ENCODE measurements at places on chromosomes 4 and X. TPM values are rescaled to one million over a fixed set of nuclear protein-coding genes. Genes with fewer than 3 reads are reported as not detected.

GRCh38 chr4:90002441-90003062 lies 107.9 kb downstream of the MMRN1 start:
- no peak for DNase-seq

GRCh38 chrX:51395810-51396728 lies 63.4 kb downstream of the NUDT10 start:
- peak; percentile 46 for DNase-seq

DNA sequence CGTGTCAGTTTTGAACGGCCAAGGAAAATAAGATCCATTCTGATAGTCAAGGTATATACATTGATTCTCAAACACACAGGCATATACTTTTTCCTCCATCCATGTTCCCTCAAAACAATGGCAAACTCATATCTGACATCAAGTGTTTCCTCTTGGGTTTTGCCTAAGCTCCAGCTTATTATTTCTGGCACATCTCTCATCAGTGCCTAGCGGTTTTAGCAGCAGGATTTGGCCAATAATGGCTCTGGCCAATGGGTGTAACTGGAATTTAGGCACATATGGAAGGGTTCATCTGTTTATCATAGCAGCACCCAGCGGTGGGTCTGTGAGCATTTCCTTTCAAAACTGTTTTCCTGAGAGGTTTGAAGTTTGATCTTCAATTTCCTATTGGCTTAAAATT lies 161.6 kb upstream of the TLL1 start:
- no peak for DNase-seq

GRCh38 chrX:124260845-124261244 lies 71.6 kb upstream of the TEX13D start:
- DNase-seq: no peak

XK gene
- total RNA-seq: 0.14 TPM

- DNase-seq: no peak
Measured at GRCh38 chr4:64780664-64781063, 371.4 kb upstream of the TECRL start.

MAB21L2 gene
- not detected for total RNA-seq

SCML2 gene
- total RNA-seq: 2.9 TPM

DNA sequence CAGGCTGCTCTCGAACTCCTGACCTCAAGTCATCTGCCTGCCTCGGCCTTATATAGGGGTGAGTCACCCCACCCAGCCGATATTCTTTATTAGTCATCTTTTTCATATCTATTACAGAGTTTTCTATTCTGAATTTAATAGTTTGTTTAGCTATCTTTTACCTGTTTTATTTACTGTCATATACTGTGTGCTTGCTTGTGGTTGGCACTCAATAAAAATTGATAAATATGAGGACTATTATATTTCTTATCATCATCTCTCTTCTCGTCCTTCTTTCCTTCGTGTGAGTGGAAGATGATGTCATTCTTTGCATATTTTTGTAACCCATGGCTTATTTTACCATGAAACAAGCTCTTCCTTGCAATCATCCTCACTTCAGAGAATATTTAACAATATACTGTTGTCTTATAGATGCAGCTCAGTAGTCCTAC lies 265.5 kb downstream of the ARHGAP24 start:
- DNase-seq: no peak

DNA sequence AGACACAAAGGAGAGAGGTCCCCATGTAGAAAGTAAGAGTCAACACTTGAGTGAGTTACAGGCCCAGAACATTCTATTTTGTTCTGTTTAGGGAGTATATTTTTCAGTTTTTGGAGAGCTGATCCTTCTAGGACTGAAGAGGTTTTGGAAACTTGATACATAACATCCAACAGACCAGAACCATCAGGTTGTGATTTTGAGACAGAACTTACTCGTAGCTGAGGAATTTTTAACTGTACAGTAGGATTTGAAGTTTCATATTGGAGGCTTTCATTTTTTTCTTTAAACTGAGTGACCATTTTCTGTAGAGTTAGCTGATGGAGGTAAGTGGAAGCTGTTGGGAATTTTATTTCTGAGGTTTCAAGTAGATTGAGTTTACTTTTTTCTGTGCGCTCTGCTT lies 73.3 kb downstream of the NCAPG start:
- DNase-seq: no peak

DCAF8L2 gene
- not detected for total RNA-seq

- DNase-seq: no peak
Measured at GRCh38 chr4:84379917-84380641, 119.0 kb downstream of the NKX6-1 start.

DNA sequence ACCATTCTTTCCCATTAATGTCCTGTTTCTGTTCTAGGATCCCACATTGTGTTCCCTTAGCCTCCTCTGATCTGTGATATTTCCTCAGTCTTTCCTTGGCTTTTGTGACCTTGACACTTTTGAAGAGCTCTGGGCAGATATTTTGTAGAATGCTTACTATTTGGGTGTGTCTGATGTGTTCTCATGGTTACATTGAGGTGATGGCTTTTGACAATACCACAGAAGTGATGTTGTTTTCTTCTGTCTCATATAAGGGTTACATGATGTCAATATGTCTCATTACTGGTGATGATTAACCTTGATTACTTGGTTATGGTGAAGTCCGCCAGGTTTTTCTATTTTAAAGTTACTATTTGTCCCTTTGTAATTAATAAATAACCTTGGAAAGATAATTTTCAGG lies 183.7 kb downstream of the SOWAHB start:
- DNase-seq: no peak

DNA sequence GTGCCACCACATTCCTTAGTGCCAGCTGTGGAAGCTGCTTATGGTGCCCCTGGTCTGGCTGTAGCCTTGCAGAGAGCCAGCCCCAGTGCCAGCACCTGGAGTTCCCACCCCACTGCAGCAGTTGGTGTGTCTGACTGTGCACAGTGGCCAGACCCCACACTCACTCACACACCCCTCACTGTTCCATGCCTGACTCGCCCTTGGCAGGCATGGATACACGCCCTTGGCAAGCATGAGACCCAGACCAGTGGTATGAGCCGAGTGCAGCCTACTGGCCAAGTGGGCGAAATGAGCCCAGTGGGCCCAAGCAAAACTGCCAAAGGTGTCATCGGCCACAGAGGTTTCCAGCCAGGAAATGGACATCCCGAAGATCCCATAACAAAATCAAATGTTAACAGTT lies 27.4 kb downstream of the NAA11 start:
- DNase-seq: no peak

DNA sequence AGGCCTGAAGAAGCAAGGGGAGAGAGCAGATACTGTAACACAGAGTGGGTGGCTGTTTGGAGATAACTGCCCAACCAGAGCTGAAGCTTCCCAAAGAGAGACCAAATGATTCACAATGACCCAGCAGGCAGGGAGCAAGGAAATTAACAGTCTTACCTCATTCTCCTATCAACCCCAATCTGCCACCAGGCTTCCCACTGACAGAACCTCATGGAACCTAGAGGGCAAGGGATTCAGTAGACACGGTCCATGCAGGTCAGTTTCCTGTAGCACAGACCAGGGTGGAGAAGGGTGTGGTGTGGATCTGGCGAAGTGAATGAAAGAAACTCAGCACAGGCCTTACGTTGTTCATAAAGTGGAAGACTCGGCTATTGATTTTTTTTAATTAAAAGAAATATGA lies 60.7 kb upstream of the ALB start:
- no peak for DNase-seq

Measured in activated CD8-positive, alpha-beta memory T cell treated with anti-CD3 and anti-CD28 coated beads, Interleukin-2, amount 10 ng/mL, durations not matched to agents 7 days and 5 days (primary cell).